ENCODE measurements at places on chromosomes 11 and 22. TPM values are rescaled to one million over a fixed set of nuclear protein-coding genes. Genes with fewer than 3 reads are reported as not detected.
A peak's percentile ranks its signal among the peaks of the same experiment; 100 is the strongest.

PNPLA3 gene
- not detected for polyA plus RNA-seq

ATG16L2 gene
- polyA plus RNA-seq: 47.7 TPM

MYBPC3 gene
- 1.9 TPM for polyA plus RNA-seq

CAPN1 gene
- polyA plus RNA-seq: 75.5 TPM

GRCh38 chr22:32618441-32619140 lies 144.0 kb downstream of the FBXO7 start:
- no peak overlapping the region for H3K4me3 ChIP-seq
- no peaks in the 10 kb centered on the region for H3K36me3 ChIP-seq
- no peaks in the 10 kb centered on the region for H3K27me3 ChIP-seq

DNA sequence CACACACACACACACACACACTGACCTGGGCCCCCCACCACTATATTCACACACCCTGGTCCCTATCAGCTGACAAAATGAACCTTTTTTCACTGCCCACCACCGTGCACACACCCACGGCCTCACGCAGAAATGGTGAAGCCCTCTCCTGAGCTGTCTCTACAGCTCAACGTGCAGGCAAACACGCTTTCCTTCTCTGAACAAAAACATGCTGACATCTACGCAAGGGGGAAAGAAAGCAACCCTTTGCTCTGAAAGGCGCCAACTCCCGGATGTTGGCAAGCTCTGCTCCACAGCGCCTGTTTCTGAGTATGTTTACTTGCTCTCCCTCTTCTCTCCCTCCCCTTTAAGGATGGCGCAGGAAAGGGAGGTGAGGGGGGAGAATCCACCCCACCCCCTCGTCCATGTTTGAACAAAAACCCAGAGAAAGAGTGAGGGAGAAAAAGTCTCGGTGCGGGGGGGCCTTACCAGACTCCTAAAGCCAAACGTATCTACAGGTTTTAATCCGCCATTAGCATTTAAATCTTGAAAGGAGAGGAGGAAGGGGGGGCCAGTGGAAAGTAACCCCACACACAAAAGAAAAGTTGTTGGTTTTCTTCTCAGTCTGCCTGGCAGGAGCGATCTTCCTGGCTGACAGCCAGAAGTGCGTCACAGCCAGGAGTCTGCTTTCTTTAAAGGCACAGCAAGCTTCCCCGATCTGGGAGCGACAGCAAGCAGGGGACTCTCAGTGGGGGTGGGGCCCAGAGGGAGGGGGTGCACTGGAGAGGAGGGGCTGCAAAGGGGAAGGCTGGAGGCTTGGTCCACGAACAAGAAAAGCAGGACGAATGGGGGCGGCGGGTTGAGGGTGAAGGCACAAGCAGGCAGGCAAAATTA lies 39.6 kb downstream of the NUMA1 start:
- peaks cover 13% of the 10 kb centered on the region for H3K4me1 ChIP-seq
- peak overlapping the region; percentile 82 for H3K4me3 ChIP-seq
- DNase-seq: peak; percentile 98

- no peaks in the 10 kb centered on the region for H3K36me3 ChIP-seq
- no peak overlapping the region for H3K27ac ChIP-seq
- no peaks in the 10 kb centered on the region for H3K27me3 ChIP-seq
- no peak overlapping the region for H3K4me3 ChIP-seq
These were observed 2.1 kb downstream of the SLC43A1 start for GRCh38 chr11:57513452-57513795.

- no peaks in the 10 kb centered on the region for H3K4me1 ChIP-seq
- no peaks in the 10 kb centered on the region for H3K27me3 ChIP-seq
- H3K27ac ChIP-seq: no peak overlapping the region
- H3K36me3 ChIP-seq: no peaks in the 10 kb centered on the region
- DNase-seq: no peak
- H3K4me3 ChIP-seq: no peak overlapping the region
These were observed 210.5 kb downstream of the FAM181B start for GRCh38 chr11:82523141-82523540.

GRCh38 chr22:39617342-39617741 lies 46.8 kb downstream of the CACNA1I start:
- DNase-seq: no peak
- no peaks in the 10 kb centered on the region for H3K4me1 ChIP-seq
- H3K4me3 ChIP-seq: no peak overlapping the region
- no peaks in the 10 kb centered on the region for H3K27me3 ChIP-seq
- no peak overlapping the region for H3K27ac ChIP-seq

DNA sequence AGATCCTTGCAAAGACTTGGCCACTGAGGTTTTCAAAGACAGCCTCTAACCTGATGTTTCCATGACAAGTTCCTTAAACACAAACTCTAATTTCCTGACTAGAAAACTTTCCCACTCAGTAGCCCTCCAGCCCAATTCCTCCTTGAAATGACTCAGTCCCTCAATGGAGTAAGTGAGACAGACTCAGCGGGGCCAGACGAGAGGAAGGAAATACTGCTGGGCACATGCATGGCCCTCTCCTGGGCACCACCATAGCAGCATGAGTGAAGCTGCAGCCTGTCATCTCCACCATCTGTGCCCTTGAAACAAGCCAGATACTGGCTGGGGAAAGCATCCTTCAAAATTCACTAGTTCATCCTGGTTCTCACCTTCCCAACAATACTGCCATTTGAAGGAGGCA lies 76.2 kb upstream of the GDPD4 start:
- H3K27ac ChIP-seq: no peak overlapping the region
- DNase-seq: no peak
- no peaks in the 10 kb centered on the region for H3K36me3 ChIP-seq

DNA sequence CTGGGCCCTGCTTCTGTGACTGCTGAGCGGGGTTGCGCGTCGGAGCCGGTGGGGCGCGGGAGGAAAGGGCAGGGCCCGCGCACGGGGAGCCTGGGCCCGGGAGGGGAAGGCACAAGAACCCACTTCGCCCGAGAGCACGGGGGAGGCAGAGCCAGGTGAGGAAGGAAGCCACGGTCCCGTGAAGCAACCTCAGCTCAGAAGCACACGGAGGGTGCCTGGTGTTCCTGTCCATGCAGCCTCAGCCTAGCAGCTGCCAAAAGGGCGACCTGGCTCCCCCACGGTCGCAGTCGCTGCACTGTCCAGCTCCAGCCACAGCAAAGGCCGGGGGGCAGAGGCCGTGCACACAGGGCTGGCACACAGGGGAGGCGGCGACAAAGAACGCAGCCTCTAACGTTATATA lies 9.3 kb upstream of the CDC42BPG start:
- DNase-seq: no peak
- H3K27me3 ChIP-seq: no peaks in the 10 kb centered on the region
- H3K36me3 ChIP-seq: peaks cover 5% of the 10 kb centered on the region
- no peaks in the 10 kb centered on the region for H3K4me1 ChIP-seq

DNA sequence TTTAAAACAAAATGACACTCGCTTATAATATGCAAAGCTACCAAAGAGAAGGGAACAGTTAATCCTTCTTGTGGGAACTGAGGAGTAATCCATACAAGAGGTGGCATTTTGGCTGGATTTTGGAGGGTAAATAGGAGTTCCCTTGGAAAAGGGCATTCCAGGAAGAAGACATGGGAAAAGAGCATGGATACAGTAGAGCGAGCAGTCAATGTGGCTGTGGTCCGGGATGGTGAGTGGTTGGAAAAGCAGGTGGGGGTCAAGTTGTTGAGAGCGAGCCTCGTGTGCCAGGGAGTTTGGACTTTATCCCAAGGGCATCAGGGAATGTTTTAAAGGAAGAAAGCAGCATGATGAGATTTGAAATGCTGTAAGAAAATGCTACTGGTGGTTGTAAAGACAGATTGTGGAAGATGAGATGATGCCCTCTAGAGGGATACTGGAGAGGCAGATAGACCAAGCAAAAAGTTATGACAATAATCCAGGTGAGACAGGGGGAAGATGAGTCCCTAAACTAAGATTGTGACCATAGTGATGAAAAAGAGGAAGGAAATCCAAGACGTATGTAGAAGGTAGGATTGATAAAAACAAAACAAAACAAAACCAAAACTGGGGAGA lies 3.8 kb upstream of the MMP7 start:
- H3K4me1 ChIP-seq: no peaks in the 10 kb centered on the region
- H3K27ac ChIP-seq: no peak overlapping the region
- H3K27me3 ChIP-seq: no peaks in the 10 kb centered on the region
- no peak overlapping the region for H3K4me3 ChIP-seq
- H3K36me3 ChIP-seq: no peaks in the 10 kb centered on the region

GRCh38 chr11:128628325-128628673 lies 40.9 kb upstream of the ETS1 start:
- H3K27ac ChIP-seq: no peak overlapping the region
- no peaks in the 10 kb centered on the region for H3K4me1 ChIP-seq
- H3K27me3 ChIP-seq: no peaks in the 10 kb centered on the region
- no peak for DNase-seq

DNA sequence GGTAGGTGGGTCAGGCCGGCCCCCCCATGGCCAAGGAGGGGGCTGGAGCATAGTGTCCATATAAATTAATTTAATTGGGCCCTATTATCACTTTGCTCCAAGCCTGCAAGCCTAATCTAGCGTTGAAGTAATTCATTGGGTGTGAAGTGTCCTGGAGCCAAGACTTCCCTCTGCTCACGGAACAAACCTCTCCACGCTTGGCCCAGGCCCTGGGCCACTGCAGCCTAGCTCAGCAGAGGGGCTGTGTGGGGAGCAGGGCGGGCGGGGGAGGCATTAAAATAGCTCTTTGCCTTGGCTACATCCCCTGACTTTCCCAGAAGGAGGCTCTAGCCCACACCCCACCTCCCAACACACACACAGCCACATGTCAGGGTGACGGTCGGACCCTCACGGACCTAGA lies 73.5 kb downstream of the THAP12 start:
- H3K36me3 ChIP-seq: no peaks in the 10 kb centered on the region
- no peaks in the 10 kb centered on the region for H3K4me1 ChIP-seq

GRCh38 chr22:19644314-19645223 lies 69.7 kb upstream of the SEPTIN5 start:
- H3K4me3 ChIP-seq: no peak overlapping the region
- H3K4me1 ChIP-seq: no peaks in the 10 kb centered on the region
- H3K27ac ChIP-seq: no peak overlapping the region

- no peaks in the 10 kb centered on the region for H3K36me3 ChIP-seq
- H3K27me3 ChIP-seq: no peaks in the 10 kb centered on the region
- DNase-seq: no peak
- peak overlapping the region; percentile 71 for H3K27ac ChIP-seq
- H3K4me1 ChIP-seq: peaks cover 2% of the 10 kb centered on the region
These were observed 659 bp upstream of the TEAD1 start for GRCh38 chr11:12673601-12673923.

- no peaks in the 10 kb centered on the region for H3K4me1 ChIP-seq
- no peak overlapping the region for H3K4me3 ChIP-seq
- DNase-seq: no peak
- no peaks in the 10 kb centered on the region for H3K27me3 ChIP-seq
- no peaks in the 10 kb centered on the region for H3K36me3 ChIP-seq
These were observed 70.9 kb downstream of the CCDC34 start for GRCh38 chr11:27291954-27292636.

DNA sequence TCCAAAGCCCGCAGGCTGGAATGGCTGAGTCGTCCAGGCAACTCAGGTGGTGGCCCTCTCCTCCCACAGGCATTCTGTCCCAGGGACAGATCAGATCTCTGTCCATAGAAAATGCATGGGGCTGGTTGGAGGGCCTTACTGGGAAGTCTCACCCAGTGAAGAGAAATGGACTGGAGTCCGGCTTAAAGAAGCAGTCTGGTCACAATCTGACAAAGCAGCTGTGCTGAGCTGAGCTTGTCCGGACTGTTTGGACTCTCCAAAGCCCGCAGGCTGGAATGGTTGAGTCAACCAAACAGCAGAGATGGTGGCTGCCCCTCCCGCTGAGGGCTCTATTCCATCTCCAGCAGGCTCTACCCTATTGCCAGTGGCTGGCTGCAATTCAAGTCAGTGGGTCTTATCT lies 14.4 kb upstream of the DEPDC7 start:
- no peaks in the 10 kb centered on the region for H3K36me3 ChIP-seq
- no peak overlapping the region for H3K27ac ChIP-seq
- no peaks in the 10 kb centered on the region for H3K4me1 ChIP-seq
- H3K4me3 ChIP-seq: no peak overlapping the region
- DNase-seq: no peak

DNA sequence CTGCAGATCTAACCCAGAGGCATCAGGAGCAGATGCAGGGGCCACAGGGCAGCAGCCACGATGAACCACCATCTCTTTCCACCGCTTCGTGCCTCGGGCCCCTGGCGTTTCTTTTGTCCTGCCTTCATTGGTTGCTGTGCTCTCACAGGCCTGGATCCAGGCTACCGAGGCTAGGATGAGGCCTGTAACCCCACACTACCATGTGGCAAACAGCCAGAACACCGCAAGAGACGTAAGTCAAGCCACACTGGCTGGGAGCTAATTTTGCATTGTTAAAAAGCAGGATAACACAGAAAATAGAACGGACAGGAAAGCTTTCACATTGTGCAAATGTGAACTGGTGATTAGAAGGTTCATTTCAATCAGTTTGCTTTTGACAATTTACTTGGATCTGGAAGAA lies 15.7 kb upstream of the ARFGAP3 start:
- no peaks in the 10 kb centered on the region for H3K4me1 ChIP-seq
- DNase-seq: no peak
- H3K27me3 ChIP-seq: no peaks in the 10 kb centered on the region
- no peak overlapping the region for H3K27ac ChIP-seq
- H3K36me3 ChIP-seq: peaks cover 13% of the 10 kb centered on the region

DNA sequence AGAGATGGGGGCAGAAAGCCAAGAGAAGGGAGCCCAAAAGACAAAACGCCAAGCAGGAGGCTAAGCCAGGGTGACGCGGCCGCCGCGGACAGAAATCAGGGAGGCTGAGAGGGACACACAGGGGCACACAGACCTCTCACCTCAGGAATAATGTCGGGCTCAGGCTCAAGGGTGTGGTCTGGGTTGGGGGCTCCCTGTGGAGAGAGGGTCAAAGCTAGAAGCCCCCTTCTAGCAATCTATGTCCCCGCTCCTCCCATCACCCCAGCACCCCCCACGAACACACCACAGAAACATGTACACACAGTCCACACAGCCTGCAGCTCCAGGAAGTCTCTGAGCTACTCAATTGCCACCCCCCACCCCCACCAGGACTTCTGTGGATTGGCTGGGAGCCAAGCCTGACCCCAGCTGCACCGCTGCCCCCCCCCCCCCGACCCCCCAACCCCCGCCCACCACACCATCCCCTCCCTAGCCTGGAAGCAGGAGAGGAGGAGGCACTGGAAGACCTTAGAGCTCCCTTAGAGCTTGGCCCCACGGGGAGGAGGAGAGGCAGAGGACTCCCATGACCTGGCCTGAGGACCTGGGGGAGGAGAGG lies 6.9 kb downstream of the BCL9L start:
- peak overlapping the region; percentile 62 for H3K27ac ChIP-seq
- no peak overlapping the region for H3K4me3 ChIP-seq
- DNase-seq: no peak
- H3K4me1 ChIP-seq: no peaks in the 10 kb centered on the region
- no peaks in the 10 kb centered on the region for H3K36me3 ChIP-seq

DNA sequence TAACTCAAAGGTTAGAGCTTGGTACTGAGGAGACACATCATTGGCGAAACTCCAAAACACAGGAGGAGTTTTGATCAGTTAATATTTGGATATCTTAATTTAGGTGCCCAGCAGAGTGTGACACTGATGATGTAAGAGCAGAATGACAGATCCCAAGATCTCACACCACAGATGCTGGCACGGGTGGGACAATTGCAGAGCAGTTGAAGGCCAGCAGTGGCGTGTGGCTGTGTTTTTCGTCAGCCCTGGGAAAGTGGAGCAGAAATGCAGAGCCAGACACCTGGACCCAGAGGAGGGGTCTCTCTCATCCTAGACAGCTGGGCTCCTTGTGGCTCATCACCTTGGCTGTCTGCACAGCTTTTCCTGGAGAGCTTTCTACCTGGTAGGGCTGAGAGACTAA lies 59.7 kb upstream of the CTTN start:
- H3K4me1 ChIP-seq: no peaks in the 10 kb centered on the region
- H3K4me3 ChIP-seq: no peak overlapping the region
- no peak overlapping the region for H3K27ac ChIP-seq
- no peak for DNase-seq
- peaks cover 13% of the 10 kb centered on the region for H3K36me3 ChIP-seq
